GM18507 (cell line): ENCODE measurements at places on chromosomes 4 and X.

DNA sequence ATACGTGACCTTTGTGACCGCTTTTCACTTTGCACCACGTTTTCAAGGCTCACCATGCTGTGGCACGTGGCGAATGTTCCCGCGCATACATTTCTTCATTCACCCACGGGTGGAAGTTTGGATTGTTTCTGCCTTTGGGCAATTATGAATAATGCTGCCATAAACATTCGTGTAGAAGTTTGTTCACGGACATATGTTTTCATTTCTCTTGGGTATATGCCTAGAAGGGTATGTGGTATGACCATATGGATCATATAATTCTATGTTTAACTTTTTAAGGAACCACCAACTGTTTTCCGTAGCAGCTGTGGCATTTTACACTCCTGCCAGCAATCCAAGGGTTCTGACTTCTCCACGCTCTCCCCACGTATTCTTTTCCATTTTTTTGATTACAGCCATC is 60.9 kb upstream of the MXD4 start:
- no peak for DNase-seq

GRCh38 chr4:16942491-16942890 is 44.0 kb upstream of the LDB2 start:
- no peak for DNase-seq

DNA sequence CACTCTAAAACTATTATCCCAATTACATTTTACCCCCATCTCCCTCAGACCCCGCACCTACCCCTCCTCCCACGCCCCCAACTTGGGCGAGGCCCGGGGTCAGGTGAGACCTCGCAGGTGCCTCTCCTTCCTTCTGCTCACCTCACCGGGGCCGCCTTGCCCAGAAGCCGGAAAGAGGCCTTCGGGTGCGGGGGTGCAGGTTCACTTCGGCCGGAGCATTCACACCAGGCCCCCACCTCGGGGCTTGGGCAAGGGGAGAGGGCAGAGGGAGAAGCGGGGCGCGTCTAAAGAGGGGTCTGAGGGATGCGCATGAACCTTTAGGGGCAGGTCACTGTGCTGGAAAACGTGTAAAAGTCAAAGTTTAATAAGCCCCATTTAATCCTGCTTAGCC is 427 bp downstream of the ZNF182 start:
- DNase-seq: no peak

DNA sequence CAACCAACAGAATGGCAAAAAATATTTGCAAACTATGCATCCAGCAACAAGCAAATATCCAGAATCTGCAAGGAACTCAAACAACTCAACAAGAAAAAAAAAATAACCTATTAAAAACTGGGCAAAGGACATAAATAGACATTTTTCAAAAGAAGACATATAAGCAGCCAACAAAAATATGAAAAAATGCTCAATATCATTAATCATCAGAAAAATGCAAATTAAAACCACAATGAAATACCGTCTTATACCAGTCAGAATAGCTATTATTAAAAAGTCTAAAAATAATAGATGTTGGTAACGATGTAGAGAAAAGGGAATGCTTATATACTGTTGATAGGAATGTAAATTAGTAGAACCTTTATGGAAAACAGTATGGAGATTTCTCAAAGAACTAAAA is 53.4 kb downstream of the WDR19 start:
- no peak for DNase-seq

DNA sequence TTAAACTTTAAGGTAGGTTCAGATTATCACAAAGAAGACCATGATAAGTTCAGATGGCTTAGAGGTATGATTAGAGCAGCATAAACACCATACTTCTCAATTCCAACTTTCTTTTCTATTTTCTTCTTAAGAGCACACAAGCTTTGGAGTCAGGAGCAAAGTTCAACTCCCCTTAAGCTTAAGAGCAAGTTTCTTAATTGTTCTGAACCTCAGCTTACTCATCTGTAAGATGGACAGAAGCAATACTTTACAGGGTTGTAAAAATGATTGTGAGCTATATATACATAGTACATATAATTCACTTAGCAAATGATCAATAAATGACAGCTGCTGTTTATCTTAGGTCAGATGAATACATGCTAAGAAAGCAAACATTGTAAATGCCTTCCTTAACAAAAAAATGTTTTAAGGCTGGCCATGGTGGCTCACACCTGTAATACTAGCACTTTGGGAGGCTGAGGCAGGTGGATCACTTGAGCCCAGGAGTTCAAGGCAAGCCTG is 25.0 kb upstream of the RPS3A start:
- DNase-seq: no peak

DNA sequence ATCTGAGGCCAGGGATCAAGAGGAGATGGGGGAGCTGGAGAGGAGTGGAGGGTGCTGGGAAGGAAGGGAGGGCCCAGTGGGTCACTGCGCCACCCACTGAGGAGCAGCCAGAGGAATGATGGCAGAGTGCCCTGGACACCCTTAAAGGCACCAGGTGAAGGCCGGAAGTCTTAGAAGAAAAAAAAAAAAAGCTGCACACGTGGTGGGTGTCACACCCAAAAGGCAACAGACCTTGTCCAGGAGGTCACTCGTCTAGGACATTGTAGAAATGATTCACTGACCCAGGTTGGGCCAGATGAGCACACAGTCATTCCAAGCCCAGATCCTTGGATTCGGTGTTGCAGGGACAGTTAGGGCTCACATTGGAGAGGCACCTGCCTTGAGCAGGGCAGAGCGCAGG is 93.5 kb upstream of the TRIM2 start:
- no peak for DNase-seq

DNA sequence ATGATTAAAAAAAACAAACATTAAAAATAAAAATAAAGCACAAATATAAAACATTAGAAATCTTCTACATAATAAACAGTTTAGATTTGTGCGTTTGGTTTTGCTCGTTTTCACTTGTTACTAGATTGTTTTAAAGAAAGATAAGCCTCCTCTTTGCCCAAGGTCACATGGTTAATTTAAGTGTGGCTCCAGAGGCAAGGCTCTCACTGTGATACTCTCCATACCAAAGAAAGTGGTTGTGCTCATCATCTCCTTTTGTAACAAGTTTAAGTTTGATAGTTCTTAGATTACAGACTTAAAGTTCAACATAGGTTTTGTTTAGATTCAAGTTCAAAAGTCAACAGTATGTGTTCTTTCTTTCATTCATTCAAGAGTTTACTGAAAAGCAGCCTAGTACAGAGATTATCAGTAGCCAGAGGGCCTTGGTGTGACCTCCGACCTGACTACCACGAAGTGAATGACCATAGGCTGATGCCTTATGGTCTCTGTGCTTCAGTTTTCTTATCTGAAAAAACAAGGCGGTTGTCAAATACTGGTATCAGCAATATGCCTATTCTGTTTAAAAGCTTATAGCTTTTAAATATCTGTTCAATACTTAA is 133.2 kb downstream of the ZAR1 start:
- DNase-seq: no peak

GRCh38 chrX:11908371-11908770 is 150.3 kb downstream of the MSL3 start:
- peak; percentile 0 for DNase-seq

- no peak for DNase-seq
Measured at GRCh38 chr4:118716304-118716703, 31.1 kb downstream of the METTL14 start.

DNA sequence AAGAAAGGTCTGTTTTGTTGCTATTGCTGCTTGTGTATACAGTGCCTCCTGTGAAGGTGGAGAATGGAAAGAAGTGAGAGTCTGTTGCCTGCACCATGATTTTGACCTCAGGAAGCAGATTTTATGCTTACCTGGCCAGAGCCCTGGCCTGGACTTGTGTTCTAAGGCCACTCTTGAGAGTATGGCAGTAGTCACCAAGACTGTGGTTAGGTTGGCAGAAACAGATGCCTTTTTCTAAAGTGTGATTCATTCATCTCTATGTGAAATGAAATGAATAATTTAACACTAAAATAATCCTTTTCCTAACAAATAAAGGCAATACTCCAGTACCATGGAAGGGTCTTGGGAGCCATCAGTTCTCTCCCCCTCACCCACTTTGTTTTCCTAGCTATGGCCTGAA is 161.8 kb downstream of the DCLK2 start:
- DNase-seq: no peak

DNA sequence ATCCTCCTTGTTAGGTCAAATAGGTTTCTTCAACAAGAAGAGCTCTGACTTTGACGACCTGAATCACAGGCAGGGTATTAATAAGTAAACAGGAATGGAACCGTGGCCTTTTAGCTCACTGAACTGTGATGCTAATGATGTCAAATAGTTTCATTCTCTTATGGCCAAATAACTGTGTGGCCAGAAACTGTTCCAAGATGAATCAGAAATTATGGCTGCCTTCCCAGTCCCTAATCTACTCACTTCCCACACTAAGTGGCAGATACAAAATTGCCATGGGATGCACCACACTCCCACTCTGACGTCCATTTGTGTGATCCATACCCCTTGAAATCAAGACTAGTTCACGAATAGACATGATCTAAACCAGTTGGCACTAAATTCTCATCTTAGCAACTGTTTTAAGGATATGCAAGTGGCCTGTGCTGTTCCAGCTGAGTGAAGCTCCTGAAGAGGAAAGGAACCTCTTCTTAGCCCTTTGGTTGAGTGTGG is 455.4 kb downstream of the IL15 start:
- DNase-seq: no peak

DNA sequence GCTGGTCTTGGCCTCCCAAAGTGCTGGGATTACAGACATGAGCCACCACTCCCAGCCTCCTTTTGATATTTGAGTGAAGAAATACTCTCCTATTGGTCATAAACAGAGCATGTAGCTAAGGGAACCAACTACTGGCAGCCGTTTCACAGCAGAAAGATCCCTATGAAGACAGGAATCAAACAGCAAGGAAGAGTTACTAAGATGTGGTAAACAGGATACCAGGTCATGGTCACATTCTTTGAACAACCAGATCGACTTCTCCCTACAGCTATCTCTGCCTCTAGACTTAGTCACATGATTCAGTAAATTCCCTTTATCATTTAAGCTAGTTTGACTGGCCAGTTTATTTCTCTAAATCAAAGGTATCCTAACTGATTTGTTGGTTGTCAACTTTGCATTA is 9.0 kb upstream of the HNRNPD start:
- DNase-seq: no peak

GRCh38 chr4:3285558-3286334 is 7.1 kb upstream of the RGS12 start:
- DNase-seq: no peak

DNA sequence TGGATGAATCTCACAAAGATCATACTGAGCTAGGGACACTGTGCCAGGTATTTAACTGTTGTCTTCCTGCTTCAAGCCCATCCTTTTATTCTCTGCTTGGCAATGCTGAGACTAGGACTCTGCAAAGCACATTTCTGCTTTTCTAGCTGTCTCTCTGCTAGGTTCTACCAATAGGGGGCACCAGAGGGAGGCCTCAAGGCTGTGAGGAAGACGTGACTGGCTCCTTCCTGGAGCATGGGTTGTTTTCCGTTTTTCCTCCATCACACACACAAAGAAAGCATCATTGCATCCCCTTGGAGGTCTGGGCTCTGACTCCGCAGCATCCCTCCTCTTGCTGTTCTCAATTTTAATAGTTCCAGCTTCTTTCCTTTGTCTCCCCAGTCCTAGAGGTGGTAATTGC is 10.9 kb upstream of the DCTD start:
- no peak for DNase-seq

DNA sequence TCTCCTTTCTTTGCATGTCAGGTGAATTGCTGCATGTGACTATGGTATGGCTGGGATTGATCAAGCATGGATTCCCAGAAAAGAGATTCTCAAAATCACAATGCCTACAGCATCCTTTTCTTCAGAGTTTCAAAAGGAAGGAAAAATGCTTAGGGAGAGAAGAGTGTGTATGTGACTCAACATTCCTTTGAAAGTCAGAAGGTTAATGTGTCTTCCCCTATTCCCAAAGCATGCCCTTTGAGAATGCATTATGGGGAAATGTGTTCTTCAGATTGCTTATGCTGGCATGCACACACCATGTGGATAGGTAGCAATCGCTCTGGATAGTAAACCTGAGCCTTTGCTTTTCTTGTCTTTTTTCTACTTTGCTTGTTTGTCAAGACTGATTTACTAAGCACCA is 78.5 kb downstream of the ELOVL6 start:
- no peak for DNase-seq

GRCh38 chr4:5734853-5735252 is 23.9 kb downstream of the EVC start:
- no peak for DNase-seq

- DNase-seq: no peak
Measured at GRCh38 chrX:41447897-41448296, 754 bp downstream of the NYX start.

DNA sequence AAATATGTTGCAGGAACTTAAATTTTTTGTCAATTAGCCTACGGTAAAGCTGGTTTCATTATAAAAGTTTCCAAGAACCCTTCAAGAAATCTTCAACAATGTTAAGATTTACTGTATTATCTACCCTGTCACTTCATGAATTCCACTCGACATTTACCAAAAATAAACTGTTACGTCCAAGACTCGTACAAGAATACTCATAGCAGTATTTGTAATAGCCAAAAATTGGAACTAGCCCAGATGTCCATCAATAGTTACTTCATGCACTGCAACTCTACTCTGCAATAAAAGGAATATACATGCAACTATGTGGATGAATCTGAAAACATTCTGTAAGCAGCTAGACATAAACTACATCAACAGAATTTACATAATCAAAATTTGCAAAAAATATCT is 13.4 kb downstream of the RBMX start:
- no peak for DNase-seq

GRCh38 chr4:34202154-34202553 is 2042.2 kb downstream of the ARAP2 start:
- DNase-seq: no peak

DNA sequence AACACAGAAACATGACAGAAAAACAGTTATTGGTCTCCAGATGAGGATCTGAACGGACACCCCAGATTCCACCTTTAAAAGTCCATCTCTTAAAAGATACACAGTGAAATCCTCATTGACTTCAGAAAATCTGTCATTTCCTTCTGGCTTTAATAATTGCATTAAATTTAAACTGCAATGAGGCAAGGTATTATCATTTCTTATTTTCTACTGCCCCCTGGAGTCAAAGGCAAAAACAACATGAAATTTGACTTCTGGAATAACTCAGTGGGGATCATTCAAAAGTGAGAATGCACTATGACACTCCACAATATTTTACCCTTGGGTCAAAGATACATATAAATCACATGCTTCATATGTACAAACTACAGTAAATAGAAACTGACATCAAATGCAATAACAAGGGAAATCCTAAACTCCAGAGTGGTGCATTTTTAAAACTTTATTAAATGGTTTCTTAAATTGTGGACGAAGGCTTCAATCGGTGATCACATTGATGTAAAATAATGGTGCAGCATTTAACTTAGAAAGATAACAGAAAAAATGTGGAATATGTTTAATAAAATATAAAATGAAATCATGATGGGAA is 56.4 kb upstream of the SPANXN1 start:
- DNase-seq: no peak

GRCh38 chr4:147822128-147822527 is 90.2 kb downstream of the ARHGAP10 start:
- DNase-seq: no peak

- DNase-seq: no peak
Measured at GRCh38 chrX:68698942-68699341, 51.5 kb downstream of the STARD8 start.
